Bronchus fibroblast of lung (primary cell): ENCODE measurements at places on chromosomes 5 and 9. TPM values are rescaled to one million over a fixed set of nuclear protein-coding genes. Genes with fewer than 3 reads are reported as not detected.

TRMT10B gene
- total RNA-seq, result 2.2 TPM in 2 replicates

IL3 gene
- not detected in 2 replicates for total RNA-seq

HACD4 gene
- 4.4 and 4.5 TPM in 2 replicates for total RNA-seq

OLFML2A gene
- total RNA-seq, result 2.8 and 4.9 TPM in 2 replicates

DBH gene
- not detected in 2 replicates for total RNA-seq

SLC25A2 gene
- not detected in 2 replicates for total RNA-seq

OR1J2 gene
- total RNA-seq, result not detected in 2 replicates

FOXI1 gene
- total RNA-seq, result not detected in 2 replicates

LCP2 gene
- total RNA-seq, result not detected in 2 replicates

HCN1 gene
- total RNA-seq, result not detected in 2 replicates

TMEM215 gene
- not detected in 2 replicates for total RNA-seq

SLC28A3 gene
- 0.15 and 0.17 TPM in 2 replicates for total RNA-seq

STPG3 gene
- total RNA-seq, result not detected in 2 replicates

PTGR1 gene
- 105 and 124 TPM in 2 replicates for total RNA-seq
